ENCODE measurements at places on chromosomes 5 and 9. TPM values are rescaled to one million over a fixed set of nuclear protein-coding genes. Genes with fewer than 3 reads are reported as not detected.
A peak's percentile ranks its signal among the peaks of the same experiment; 100 is the strongest.

DNA sequence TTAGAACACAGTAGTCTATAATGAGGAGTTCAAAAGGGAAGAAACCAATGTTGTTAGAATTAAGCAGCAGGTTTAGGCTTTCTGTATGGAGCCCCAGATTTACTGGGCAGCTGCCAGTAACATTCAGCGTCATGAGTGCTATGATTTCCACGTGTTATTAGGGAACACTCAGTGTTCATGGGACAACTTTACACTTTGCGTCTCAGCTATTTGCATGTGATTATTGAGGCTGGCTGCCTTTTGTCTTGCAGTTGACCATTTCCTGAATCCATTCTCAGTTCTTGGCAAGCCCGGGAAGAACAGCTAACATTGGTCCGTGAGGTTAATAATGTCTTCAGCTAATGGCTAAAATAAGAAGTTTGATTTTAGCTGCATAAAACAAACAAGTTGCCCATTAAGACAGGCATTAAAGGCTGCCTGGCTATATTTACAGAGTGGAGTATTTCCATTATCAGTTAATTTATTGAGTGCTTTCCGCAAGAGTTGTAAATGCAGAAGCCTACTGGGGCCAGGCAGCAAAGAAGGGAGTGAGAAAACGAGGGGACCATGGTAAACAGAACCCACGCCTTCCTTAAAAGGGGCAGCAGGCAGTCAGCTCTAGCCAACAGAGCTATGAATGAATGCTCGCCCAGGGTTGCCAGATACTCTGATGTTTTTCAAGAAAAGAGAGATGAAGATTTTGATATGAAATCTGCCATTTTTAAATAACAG, 120.9 kb downstream of the PIP5K1B start:
- no peak for DNase-seq

DNA sequence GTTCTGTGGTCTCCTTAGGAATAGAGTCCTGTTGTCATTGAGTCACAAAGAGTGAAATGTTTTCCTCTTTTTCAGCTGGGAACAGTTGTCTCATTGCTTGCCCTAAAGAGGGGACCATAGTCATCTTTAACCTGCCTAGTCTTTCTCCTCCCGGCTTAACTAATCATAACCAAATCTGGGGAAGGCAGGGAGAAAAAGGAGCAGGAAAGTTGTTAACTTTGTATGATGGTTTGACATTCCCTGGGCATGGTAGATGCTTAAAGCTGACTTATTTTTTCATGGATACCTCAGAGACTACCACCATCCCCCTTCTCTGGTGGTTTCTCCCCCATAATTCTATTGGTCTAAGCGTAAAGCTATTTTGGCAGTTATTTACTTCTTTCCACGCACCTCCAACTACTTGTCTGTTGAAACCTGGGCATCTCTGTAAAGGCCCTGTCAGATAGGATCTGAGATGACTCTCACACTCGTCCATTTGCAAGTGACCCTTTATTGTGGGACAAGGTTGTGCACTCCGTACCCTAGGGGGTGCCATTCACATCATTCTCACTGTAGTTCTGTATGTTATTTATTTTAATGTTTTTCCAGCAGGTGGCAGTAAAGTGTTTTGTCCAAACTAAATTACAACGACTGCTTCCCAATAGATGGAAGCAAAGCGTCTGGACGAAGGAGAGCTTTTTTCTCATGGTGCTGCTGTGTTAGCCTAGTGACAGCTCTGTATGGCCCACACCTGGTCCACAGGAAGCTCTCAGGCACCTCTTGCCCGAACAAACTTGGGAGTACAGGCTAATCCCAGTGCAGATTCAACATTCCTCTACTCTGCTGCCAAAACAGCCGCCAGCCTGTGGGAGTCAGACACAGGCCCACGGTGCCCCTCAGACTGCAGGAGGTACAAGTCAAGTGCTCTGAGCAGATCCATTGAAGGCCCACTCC, 3.0 kb upstream of the FAM13B start:
- DNase-seq = no peak

DNA sequence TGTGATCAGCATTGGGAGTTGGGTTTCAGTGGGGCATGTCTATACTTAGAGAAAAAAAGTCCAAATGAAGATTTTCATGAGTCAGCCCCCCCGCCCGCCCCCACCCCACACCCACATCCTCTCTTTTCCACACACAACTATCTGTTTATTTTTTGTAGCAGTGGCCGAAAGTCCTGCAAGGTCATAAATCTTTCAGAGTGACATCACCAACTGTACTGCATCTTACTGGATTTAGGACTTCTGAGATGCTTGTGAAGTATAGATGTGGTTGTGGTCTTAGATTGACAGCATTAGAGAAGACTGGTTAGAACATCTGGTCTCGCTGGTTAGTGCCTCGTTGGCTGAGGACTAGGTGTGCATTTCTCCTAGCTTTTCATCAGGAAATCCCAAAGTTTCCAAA, 7.3 kb upstream of the ROPN1L start:
- DNase-seq = no peak

DNA sequence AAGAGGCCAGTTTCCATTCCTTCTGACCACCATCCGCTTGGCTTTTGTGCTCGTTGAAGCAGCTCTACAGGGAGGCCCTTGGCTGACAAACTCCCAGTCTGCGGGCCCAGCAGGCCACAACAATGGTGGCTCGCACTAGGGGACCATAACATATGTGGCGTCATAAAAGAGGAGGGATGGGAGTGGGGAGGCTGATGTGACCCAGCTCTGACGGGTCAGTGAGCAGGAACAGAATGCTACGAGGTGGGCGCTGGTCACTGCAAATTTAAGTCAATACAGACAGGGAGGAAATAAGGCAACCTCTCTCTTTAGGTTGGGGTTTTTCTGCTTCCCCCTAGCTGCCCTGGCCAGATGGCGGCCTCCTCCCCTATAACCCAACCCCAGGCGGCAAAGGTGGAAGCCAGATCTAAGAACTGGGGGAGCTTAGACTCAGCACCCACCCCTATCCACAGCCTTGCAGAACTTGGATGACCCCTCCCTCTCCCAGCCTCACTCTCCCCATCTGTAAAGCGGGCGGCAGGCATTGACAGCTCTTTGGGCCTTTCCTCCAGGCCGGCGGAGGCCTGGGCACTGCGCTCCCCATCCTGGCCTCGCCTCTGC, 778 bp downstream of the FRRS1L start:
- no peak for DNase-seq

DNA sequence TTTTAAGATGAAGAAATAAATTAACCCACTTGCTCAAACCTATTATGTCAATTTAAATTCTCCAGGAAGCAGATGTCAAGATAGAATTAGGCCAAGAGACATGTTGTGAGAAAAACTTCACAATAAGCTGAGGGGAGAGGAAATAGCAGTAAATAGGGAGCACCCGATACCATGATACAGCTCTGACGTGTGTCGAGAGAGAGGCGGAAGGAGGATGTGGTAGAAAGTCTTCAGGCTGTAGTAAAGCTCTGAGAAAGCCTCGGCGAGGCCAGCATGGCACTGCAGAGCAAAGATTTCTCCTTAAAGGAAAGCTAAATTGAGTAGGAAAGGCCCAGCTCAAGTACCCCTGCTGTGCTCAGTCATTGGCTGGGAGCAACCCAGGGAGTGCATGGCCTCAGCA, 6.0 kb upstream of the PUM3 start:
- DNase-seq = no peak

- no peak for DNase-seq
Observed at GRCh38 chr5:95824747-95825146, 2.2 kb upstream of the GLRX start.

GRCh38 chr9:68493958-68494577, 46.6 kb downstream of the TMEM252 start:
- no peak for DNase-seq

- DNase-seq = no peak
Observed at GRCh38 chr5:87452837-87453236, 40.1 kb upstream of the CCNH start.

- peak; percentile 58 for DNase-seq
Observed at GRCh38 chr9:33165263-33166151, 1.6 kb downstream of the B4GALT1 start.

DNA sequence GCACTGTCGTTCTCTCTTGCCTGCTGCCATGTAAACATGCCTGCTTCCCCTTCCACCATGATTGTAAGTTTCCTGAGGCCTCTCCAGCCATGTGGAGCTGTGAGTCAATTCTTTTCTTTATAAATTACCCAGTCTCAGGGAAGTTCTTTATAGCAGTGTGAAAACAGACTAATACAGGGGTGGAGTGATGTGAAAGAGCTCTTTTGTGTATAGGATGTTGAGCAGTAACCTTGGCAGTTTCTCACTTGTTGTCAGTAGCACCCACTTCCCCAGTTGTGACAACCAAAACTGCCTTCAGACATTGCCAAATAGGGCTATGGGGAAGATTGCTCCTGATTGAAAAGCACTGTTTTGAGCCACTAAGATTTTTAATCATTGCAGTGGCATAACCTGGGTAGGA, 552.2 kb upstream of the ZNF462 start:
- no peak for DNase-seq

GRCh38 chr5:107380654-107381053, 290.1 kb downstream of the EFNA5 start:
- no peak for DNase-seq

- DNase-seq = no peak
Observed at GRCh38 chr9:112541685-112542084, 55.1 kb downstream of the KIAA1958 start.

DNA sequence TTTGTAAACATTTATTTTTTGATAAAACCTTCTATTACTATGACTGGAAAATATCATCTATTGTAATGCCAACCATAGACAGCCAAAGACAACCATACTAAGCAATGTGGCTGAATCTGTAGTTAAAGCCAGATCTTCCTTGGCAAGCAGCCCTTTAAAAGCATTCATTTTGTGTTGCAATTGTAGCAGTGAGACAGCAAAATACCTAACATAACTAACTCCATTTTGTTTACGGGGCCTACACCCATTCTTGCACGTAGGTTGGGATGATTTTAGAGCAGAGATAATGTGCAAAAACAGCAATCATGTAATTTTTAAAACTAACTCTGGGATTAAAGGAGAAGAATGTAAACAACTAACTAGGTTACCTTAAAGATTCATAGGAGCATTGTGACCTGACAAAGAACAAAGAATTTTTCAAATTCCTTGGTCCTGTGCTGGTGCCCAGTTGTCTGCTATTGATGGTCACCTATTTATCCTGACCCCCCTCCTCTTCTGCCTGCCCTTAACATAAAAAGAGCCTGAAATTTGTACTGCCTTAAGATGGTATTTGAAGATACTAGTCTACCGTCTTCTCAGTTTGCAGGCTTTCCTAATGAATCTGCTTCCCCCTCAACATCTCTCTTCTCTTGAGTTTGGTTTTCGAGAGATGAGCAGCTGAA, 10.6 kb downstream of the IFNA1 start:
- DNase-seq = no peak

- peak; percentile 89 for DNase-seq
Observed at GRCh38 chr5:177304392-177305119, 957 bp downstream of the PRELID1 start.

DNA sequence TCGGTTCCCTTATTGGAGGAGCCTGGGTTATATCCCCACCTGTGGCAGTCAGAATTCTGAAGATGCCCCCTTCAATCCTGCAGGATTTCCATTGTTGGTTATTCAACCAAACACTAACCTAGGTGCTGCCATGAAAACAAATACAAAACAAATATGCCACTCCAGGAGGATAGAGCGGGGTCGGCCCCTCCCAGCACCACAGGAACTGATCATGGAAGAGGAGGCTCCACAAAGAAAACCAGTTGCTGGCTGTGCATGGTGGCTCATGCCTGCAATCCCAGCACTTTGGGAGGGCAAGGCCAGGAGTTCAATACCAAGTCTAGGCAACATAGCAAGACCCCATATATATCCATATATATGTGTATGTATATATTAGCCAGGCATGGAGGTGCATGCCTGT, 13.2 kb upstream of the ADGRD2 start:
- DNase-seq = no peak

DNA sequence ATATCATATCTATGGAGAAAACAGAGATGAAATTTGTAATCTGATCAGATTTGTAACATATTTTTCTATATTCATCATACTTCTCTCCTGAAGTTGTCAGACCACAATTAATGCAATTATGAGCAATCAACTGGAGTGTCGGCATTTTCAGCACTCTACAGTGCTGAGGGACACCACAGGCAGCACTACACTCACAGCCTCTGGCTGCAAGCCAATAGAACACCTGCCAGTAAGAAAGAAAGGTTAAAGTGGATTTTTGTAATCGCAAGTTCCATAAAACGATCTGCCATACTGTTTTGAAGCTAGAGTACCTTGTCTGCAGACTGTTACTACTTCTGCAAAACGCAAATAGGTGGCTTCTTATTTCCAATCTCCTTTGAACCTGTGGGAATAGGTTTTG, 147.6 kb downstream of the ADAMTS6 start:
- DNase-seq = no peak

DNA sequence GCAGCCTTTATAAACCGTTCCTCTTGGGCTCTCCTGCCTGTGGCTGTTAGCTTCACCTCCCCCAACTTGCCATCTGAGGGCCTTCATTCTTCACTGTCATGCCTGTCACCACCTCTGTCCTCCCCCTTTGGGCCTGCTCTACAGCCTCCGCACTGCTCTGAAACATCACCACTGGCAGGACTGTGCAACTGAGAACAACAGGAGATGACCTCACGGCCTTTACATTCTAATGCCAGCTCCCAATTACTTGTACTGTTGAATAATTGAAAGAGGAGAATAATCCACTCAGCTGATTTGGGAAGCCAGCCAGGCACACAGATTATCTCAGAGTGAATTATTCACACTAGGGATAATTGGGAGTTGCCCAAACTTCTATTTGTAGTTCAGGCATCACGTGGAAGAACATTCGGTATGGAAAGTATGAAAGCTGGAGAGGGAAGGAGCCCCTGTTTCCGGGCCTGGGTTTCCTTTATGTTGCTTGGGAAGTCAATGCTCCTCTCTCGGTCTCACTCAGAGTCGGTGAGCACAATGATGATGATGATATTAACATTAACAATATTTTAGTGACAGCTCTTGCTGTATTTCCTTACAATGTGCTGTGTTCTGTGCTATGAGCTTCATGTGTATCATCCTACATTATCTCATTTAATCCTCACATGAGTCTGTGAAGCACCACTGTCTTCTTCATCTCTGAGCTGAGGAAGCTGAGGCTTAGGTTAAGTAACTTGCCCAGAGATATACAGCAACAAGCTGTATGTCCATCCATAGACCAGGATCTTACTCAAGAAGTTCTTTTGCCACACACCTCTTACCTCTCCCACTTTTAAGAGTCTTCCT, 99.3 kb upstream of the LRRTM2 start:
- DNase-seq = peak; percentile 43

DNA sequence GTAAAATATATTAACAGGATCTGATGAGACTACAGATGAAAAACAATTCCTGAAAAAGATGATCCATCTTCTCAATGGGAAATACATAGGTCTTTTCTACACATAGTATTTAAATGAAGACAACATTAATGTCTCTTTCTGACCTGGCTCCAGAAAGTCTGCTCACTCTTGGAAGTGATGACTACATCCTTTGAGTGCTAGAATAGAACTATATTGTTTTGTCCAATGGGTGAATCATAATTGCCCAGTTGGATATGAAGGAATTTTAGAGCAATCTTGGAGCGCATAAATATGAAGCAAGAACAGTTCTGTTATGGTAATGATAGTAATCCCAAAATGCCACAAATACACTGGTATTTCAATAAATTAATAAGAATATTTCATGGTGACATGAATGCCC, 322.1 kb downstream of the DEPDC1B start:
- no peak for DNase-seq

GRCh38 chr5:87298692-87299362, 31.1 kb downstream of the RASA1 start:
- no peak for DNase-seq

CDX1 gene
- 349 TPM for total RNA-seq

PTPN3 gene
- total RNA-seq = 43.8 TPM

LURAP1L gene
- 33.3 TPM for total RNA-seq

BSPRY gene
- 20.8 TPM for total RNA-seq

STPG3 gene
- total RNA-seq = not detected

PAEP gene
- not detected for total RNA-seq

UAP1L1 gene
- 15.7 TPM for total RNA-seq

KIF20A gene
- total RNA-seq = 3.1 TPM

PCDHGB3 gene
- total RNA-seq = 1.8 TPM

TXNDC8 gene
- total RNA-seq = not detected
